ENCODE measurements at places on chromosomes 2 and 18. TPM values are rescaled to one million over a fixed set of nuclear protein-coding genes. Genes with fewer than 3 reads are reported as not detected.

DNA sequence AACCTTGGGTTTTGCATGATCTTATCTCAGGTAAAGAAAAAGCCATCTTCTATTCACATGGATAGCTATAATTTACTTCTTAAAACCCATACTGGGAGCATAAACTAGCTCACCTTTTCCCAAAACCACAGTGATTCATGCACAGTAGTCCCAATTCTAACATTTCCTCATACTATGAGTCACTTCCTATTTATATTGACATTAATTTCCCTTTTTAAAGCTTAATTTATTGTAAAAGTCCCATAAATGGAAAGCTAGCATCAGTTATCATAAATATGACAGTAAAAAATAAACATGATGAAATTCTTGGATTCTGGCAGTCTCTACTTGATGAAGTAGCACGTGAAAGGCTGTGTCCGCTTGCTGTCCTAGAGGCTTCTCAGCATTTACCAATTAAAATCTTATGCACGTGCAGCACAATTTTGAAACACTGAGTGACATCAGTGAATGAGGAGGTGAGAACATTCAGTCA lies 180.1 kb downstream of the CDH2 start:
- DNase-seq = no peak

Gene CTLA4
- not detected for total RNA-seq

GRCh38 chr2:24620936-24621335 lies 129.9 kb downstream of the NCOA1 start:
- no peak for DNase-seq

Gene SUPT7L
- total RNA-seq = 37.1 TPM

DNA sequence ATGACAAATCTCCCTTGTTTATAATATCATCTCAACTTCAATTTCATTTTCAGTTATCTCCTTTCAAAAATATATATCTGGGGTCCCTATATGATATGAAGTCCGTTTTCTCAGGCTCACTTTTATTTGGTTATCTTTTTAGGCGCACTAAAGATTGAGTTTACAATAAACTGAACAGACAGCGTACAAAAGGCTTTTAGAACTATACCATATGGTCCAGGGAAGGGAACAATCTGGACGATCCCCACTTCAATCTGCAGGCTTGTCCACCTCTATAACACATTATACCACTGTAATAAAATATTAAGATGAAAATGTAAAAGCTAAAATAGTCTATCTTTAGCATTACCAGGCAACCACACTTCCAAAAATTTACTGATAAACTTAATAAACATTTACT lies 289.9 kb downstream of the ZEB2 start:
- no peak for DNase-seq

Gene TCF23
- total RNA-seq = not detected

Gene CDK15
- 0.18 TPM for total RNA-seq

All from cerebellum (tissue), 4 donors.